Muscle of leg (tissue), 16 donors: ENCODE measurements at places on chromosomes 16 and 17. TPM values are rescaled to one million over a fixed set of nuclear protein-coding genes. Genes with fewer than 3 reads are reported as not detected.

The CLEC18A gene
- 0.44 TPM for total RNA-seq

The IRX3 gene
- 4.8 TPM for total RNA-seq

The TP53TG3C gene
- not detected for total RNA-seq

The MT3 gene
- total RNA-seq = 12.6 TPM

The PMFBP1 gene
- total RNA-seq = 0.40 TPM

The KCNJ2 gene
- total RNA-seq = 7.6 TPM

The RAB11FIP4 gene
- total RNA-seq = 0.89 TPM

The SLFN12L gene
- total RNA-seq = 0.13 TPM

The TMEM92 gene
- 0.35 TPM for total RNA-seq

The PRAC1 gene
- not detected for total RNA-seq

The TEX14 gene
- 2.1 TPM for total RNA-seq

The GPR139 gene
- not detected for total RNA-seq

The OTOP3 gene
- total RNA-seq = not detected

The SERPINF2 gene
- 0.58 TPM for total RNA-seq

The FOXC2 gene
- 0.13 TPM for total RNA-seq

The CTRB2 gene
- not detected for total RNA-seq

The MGAT5B gene
- total RNA-seq = 0.40 TPM

The PLK1 gene
- 4.6 TPM for total RNA-seq

The ZCCHC14 gene
- 10.1 TPM for total RNA-seq
